ENCODE measurements at places on chromosomes 3 and 15.

- DNase-seq = no peak
Measured at GRCh38 chr3:155553780-155554179, 191.1 kb downstream of the PLCH1 start.

DNA sequence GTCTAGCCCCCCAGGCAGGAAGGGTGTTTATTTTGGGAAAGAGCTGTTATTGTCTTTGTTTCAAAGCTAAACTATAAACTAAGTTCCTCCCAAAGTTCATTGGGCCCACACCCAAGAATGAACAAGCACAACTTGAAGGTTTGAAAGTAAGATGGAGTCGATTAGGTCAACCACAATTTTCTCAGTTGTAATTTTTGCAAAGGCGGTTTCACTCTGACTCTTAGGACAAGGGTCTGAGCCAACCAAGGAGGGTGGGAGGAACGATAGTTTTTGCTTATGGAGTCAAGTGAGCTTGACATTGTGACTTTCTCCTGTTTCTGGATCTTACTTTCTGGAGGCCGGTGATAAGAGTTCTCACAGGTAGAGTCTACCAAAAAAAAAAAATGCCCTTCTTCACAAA, 5.8 kb upstream of the ZNF770 start:
- no peak for DNase-seq

- no peak for DNase-seq
Measured at GRCh38 chr3:124981472-124981871, 46.9 kb upstream of the MUC13 start.

GRCh38 chr3:179967622-179968021, 69.1 kb downstream of the PEX5L start:
- no peak for DNase-seq

GRCh38 chr15:69170597-69170996, 10.2 kb downstream of the GLCE start:
- DNase-seq = no peak

- no peak for DNase-seq
Measured at GRCh38 chr3:156533205-156533604, 21.7 kb downstream of the SSR3 start.

DNA sequence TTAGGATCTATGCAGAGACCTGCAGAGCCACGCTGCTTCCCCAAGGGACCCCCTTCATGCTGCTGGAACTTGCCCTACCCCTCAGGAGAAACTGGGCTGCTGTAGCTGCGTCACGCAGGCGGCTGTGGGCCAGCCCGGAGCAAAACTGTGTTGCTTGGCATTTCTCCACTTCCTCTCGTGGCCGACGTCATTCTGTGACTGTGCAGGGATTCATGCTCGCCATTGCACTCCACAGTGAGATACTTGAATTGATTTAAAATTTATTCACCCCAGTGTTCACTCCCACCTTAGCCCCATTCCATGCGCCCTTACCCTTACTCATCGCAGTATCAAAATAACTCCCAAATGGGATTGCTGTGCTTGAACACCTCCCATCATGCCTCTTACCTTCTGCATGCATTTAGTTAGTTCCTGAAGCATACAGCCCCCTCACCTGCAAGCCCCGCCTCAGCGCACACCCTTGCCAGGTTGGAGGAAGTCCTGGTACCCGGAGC, 45.7 kb downstream of the TMEM44 start:
- no peak for DNase-seq

DNA sequence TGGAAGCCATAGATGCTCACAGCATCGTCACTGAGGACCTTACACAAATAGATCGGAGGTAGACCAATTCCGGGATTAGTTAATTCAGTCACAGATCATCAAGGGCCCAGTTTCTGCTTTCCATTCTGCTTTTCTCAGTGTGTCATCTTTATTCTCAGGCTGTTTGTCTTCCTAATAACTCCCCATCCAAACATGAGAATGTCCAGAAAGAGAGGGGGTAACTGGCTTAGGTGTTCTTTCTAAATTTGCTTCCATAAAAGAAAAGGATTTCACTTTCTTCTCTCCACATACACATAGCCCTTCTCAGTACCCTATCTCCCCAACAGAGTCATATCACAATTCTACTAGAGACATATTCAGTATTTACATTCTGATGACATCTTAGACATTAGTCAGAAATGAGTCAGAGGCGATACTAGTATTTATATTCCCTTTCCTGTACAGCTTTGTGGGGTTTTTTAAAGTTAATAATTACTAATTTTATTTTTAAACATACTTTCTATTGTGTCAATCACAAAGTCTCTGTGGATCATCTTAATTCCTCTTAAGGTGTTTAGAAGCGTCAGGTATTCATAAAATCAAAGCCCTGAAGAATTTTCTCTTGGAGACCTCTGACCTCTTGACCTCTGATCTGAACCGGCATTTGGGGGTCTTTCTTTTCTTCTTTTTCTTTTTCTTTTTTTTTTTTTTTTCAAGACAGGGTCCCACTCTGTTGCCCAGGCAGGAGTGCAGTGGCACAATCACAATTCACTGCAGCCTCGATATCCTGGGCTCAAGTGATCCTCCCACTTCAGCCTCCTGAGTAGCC, 24.3 kb upstream of the IL12A start:
- no peak for DNase-seq

GRCh38 chr15:80188251-80188650, 35.5 kb downstream of the FAH start:
- no peak for DNase-seq

GRCh38 chr3:195178124-195178910, 92.6 kb downstream of the XXYLT1 start:
- DNase-seq = no peak

DNA sequence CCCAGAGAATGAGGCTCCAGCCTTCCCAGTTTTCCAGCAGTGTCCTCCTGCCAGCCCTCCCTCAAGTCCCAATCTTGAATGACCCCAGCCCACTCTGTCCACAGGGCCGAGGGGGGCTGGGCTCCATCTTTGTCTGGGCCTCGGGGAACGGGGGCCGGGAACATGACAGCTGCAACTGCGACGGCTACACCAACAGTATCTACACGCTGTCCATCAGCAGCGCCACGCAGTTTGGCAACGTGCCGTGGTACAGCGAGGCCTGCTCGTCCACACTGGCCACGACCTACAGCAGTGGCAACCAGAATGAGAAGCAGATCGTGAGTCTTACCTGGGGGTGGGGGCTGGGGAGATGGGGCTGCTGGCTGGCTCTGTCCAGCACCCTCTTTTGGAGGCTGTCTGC, 5.6 kb upstream of the FES start:
- no peak for DNase-seq

DNA sequence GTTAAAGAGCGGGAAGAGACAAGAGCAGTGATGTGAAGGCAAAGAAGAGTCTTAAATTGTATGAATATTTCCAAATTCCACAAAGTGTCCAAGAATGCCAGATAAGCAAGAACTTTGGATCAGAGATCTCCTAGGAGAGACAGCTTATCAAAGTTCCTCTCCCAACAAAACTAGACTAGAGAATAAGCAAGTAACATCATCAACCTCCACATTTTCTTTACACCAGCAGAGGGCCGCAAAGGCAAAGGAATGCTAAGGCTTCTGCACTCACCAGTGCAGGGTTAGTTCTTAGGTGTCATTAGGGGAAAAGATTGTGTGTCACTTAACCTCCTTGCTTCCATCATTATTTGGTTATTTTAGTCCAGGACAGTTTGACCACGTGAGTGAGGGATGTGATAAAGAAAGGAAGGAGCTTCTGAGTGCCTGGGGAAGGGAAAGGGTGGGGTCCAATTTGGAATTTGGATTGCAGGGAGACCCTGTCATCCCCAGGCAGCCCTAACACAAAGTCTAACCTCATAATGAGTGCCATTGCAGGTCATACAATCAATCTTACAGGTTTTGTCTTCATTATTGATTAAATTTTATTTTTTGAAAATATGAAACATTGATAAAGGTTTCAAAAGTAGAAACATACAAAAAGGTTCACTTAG, 7.5 kb upstream of the CMTM6 start:
- DNase-seq = no peak

GRCh38 chr15:73631915-73632669, 1.1 kb downstream of the NPTN start:
- no peak for DNase-seq

DNA sequence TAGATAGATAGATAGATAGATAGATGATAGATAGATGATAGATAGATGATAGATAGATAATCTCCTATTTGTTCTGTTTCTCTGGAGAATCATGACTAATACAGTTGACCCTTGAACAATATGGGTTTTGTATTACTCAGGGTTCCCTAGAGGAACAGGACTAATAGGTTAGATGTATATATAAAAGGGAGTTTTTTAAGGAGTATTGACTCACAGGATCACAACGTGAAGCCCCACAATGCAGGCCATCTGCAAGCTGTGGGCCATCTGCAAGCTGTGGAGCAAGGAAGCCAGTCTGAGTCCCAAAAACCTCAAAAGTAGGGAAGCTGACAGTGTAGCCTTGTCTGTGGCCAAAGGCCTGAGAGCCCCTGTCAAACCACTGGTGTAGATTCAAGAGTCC, 67.6 kb downstream of the PYDC2 start:
- DNase-seq = no peak

- no peak for DNase-seq
Measured at GRCh38 chr3:46466273-46466672, 1.6 kb upstream of the LTF start.

GRCh38 chr3:12661926-12662592, 1.9 kb downstream of the RAF1 start:
- DNase-seq = no peak

DNA sequence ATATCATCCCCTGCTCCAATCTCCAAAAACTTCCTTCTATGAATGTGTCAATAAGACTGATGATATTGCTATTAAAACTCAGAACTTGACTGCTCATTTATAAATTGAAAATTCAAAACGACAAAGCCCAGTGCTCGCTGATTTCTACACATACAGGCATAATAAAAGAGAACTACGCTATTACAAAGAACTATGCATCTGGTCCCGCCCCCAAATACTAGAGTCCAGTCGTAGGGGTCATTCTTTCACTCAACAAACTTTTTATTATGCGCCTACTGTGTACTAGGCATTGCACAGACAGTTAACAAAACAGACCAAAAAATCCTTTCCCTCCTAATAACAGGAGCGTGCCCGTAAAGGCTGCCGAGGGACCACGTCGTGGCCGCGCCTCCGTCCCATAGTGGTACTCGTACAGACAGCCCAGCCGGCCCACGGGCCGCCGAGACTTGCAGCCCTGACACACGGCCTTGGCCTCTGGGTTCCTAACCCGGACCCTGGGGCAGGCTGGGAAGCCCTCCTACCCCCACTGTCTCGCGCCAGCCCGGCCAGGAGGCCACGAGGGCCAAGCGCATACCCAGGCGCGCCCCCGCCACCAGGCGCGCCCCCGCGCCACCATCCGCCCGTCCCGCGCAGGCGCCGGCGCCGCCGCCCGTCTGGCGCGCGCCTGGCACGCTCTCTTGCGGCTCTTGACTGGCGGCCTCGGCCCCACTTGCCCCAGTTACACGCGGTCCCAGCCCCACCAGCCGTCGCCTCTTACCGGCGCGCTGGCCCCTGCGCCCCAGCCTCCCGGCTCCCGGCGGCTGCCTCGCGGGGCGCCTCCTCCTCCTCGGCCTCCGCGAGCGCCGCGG, 757 bp downstream of the AVEN start:
- peak; percentile 19 for DNase-seq

DNA sequence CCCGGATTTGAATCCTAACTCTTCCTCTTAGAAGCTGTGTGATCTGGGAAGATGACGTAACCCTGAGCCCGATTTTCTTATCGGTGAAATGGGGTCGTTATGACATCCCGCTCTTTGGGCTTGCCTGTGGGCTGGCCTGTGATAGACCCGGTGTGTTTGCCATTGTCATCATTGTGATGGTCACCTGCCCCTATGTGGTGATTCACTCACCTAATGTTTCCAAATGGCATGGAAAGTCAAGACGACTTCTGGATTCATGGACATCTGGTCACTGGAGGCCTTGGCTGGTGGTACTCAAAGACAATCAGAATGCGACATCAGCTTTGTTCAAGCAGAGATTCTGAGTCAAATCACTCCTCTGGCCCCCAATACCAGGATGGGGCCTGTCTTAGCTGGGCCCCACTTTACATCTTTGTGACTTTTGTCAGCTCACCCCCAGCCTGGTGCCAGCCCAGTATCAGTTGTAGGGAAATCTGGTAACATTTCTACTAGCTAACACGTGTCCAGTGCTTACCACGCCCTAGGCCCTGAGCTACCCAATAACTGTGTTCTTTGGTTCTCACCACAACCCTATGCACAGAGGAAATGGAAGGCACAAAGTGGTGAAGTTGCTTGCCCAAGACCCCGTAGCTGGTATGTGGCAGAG, 2.8 kb downstream of the TMEM43 start:
- DNase-seq = no peak

GRCh38 chr3:122902326-122902725, 107.5 kb downstream of the SLC49A4 start:
- no peak for DNase-seq

- DNase-seq = no peak
Measured at GRCh38 chr15:72835294-72835890, 51.8 kb upstream of the ADPGK start.

DNA sequence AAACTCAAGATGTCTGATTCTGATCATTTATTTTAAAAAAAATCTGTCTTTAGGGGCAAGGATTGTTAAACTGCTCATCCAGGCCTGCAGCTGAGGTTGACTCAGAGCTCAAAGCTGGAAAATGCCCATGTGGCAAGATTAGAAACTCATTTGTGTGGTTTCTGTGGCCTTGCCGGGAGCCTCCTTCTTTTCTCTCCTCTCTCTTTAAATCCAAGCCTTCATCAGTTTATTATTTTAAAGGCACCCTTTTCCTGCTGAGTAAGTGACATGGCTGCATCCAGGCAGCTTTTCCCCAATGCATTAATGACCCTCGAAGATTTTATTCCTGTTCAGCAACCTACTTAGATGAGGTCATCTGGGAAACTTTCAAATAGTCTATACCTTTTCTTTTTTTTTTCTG, 221.3 kb upstream of the CDIN1 start:
- DNase-seq = no peak

DNA sequence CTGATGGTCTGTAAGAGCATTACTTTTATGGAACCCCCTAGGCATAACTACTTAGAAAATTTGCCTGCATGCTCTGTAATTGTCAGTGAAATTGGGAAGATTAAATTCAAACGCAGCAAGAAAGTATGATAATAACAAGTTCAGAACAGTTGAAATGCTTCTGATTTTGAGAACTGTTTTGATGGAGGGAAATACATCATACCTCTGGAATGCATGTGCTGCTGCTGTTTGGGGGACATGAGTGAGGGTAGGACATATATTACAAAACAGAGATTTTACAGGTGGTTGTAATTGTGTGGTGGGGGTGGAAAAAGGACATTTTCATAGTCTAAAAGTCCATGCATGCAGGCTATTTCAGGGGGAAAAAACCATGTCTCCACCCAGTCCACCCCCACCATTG, 135.0 kb upstream of the DPH6 start:
- DNase-seq = no peak

DNA sequence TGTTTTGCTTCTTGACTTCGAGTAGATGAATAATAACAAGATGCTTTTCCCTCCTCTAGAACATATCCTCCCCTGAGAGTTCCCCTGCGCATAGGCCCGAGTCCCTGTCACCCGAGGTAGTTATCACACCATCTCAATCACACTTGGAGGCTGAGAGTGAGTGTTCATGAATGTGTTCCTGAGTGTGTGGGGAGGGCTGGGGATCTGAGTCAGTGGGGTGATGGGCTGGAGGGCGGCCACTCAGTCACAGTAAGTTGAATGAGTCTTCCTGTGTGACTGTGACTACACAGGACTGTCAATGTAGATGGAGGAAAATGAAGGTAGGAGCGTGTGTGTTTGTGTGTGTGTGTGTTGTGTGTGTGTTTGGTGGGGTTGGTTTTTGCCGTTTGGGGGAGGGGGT, 71.0 kb downstream of the SETD5 start:
- DNase-seq = no peak

Measured in thoracic aorta (tissue), 2 donors.